Umbilical cord (tissue), 2 donors: ENCODE measurements at places on chromosomes 6 and 20. TPM values are rescaled to one million over a fixed set of nuclear protein-coding genes. Genes with fewer than 3 reads are reported as not detected.

ZBP1 gene
- total RNA-seq = 0.48 TPM

LRRC73 gene
- total RNA-seq = not detected

AKAP12 gene
- total RNA-seq = 161 TPM

KCNK5 gene
- not detected for total RNA-seq

SNPH gene
- 1.9 TPM for total RNA-seq

MUC21 gene
- not detected for total RNA-seq

FOXS1 gene
- total RNA-seq = 0.72 TPM

SCRT2 gene
- not detected for total RNA-seq

ULBP2 gene
- 3.6 TPM for total RNA-seq

EYA2 gene
- 2.2 TPM for total RNA-seq

ZSWIM1 gene
- total RNA-seq = 3.1 TPM

MDN1 gene
- total RNA-seq = 29.4 TPM

IDH3B gene
- 60.2 TPM for total RNA-seq

CALHM6 gene
- total RNA-seq = 25.5 TPM

JARID2 gene
- total RNA-seq = 8.4 TPM

CPXM1 gene
- total RNA-seq = 18.1 TPM

OPN5 gene
- 2.9 TPM for total RNA-seq

ECT2L gene
- total RNA-seq = not detected

TMEM170B gene
- 11.6 TPM for total RNA-seq

CGA gene
- total RNA-seq = 8.2 TPM

SALL4 gene
- total RNA-seq = 3.6 TPM

GNRH2 gene
- not detected for total RNA-seq

APCDD1L gene
- 7.7 TPM for total RNA-seq

GPSM3 gene
- total RNA-seq = 1.2 TPM

SAMD3 gene
- total RNA-seq = 9.1 TPM

RSPH9 gene
- total RNA-seq = 0.48 TPM

FOXC1 gene
- total RNA-seq = 6.0 TPM

RAET1L gene
- total RNA-seq = not detected

ARMC2 gene
- 3.1 TPM for total RNA-seq

SPINT3 gene
- 12.0 TPM for total RNA-seq

ADISSP gene
- 7.7 TPM for total RNA-seq

SIGLEC1 gene
- 5.8 TPM for total RNA-seq

GPR63 gene
- 14.2 TPM for total RNA-seq

FNDC1 gene
- total RNA-seq = 3.6 TPM
